ENCODE measurements at places on chromosomes 5 and 9. TPM values are rescaled to one million over a fixed set of nuclear protein-coding genes. Genes with fewer than 3 reads are reported as not detected.

Gene ADAMTS16
- total RNA-seq, result not detected

Gene STPG3
- total RNA-seq, result not detected

Gene DNAJA1
- total RNA-seq, result 214 TPM

Gene MRPS27
- total RNA-seq, result 36.2 TPM

Gene FGD3
- total RNA-seq, result 188 TPM

Gene DDX4
- total RNA-seq, result not detected

Gene TMEM215
- not detected for total RNA-seq

Gene IGFBPL1
- not detected for total RNA-seq

Gene REEP2
- not detected for total RNA-seq

Gene PPP3R2
- total RNA-seq, result not detected

Gene PALM2AKAP2
- 0.62 TPM for total RNA-seq

Gene ITGA1
- 0.37 TPM for total RNA-seq

Gene FOXD4L6
- total RNA-seq, result not detected

Gene LURAP1L
- total RNA-seq, result not detected

Gene ARSI
- not detected for total RNA-seq

Gene PHF24
- not detected for total RNA-seq

Gene SLC36A3
- total RNA-seq, result not detected

Gene TAF11L10
- not detected for total RNA-seq

Gene PGM5
- not detected for total RNA-seq

Gene RNF208
- total RNA-seq, result 1.2 TPM

Gene OTP
- total RNA-seq, result not detected

Gene GPR150
- total RNA-seq, result 0.37 TPM

Gene WDR5
- 19.3 TPM for total RNA-seq

Gene PHAX
- 27.0 TPM for total RNA-seq

Gene IL3
- not detected for total RNA-seq

Gene DNAI1
- total RNA-seq, result not detected

Gene HABP4
- 21.5 TPM for total RNA-seq

Gene DAB2IP
- total RNA-seq, result not detected

Gene PCDHGA7
- total RNA-seq, result not detected

Gene POLR3G
- 0.91 TPM for total RNA-seq

Gene MSX2
- total RNA-seq, result 0.79 TPM

Gene TOR4A
- 6.1 TPM for total RNA-seq

Gene SEC61B
- 76.2 TPM for total RNA-seq

Gene DOCK8
- total RNA-seq, result 219 TPM

Gene TTF1
- total RNA-seq, result 16.9 TPM

Gene SLC1A1
- total RNA-seq, result 0.76 TPM

Gene SGCD
- total RNA-seq, result not detected

Gene DMRT1
- total RNA-seq, result not detected

Gene ZFP62
- total RNA-seq, result 21.5 TPM

Gene CDKN2B-AS1
- 0.99 TPM for total RNA-seq

Gene CKMT2
- total RNA-seq, result not detected

Gene DIMT1
- total RNA-seq, result 15.8 TPM

Gene PLPPR1
- not detected for total RNA-seq

Gene EPB41L4A
- total RNA-seq, result not detected

Gene IFNA2
- not detected for total RNA-seq

Measured in CD4-positive, CD25-positive, alpha-beta regulatory T cell (primary cell).